ENCODE measurements at places on chromosomes 3 and 15.
A peak's percentile ranks its signal among the peaks of the same experiment; 100 is the strongest.

GRCh38 chr3:6168256-6168655 lies 692.7 kb upstream of the GRM7 start:
- no peak for DNase-seq

DNA sequence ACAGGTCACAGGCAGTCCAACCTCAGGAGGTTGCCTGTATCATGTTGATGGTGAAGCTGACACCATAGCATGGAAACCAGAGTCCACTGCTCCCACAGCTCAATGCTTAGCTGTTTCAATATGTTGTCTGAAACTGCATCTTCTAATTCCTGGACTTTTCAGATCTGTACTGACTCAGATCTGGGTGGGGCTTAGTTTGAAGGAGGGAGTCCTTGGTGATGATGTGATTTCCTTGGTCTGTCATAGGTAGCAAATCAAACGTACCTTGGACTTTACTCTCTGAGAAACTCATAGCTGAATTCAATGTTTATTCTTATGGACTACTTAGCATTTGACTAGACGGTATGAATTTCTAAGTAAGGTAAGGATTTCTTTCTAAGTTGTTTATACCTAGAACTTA lies at the start of gene HHLA2:
Gene HHLA2, plus strand, starts transcription at position 310 of the 400 bp plus-strand sequence. CDS start 55,266 bp downstream, outside the sequence.
- no peak for DNase-seq

- no peak for DNase-seq
Observed at GRCh38 chr15:28184166-28184565, 85.1 kb upstream of the OCA2 start.

DNA sequence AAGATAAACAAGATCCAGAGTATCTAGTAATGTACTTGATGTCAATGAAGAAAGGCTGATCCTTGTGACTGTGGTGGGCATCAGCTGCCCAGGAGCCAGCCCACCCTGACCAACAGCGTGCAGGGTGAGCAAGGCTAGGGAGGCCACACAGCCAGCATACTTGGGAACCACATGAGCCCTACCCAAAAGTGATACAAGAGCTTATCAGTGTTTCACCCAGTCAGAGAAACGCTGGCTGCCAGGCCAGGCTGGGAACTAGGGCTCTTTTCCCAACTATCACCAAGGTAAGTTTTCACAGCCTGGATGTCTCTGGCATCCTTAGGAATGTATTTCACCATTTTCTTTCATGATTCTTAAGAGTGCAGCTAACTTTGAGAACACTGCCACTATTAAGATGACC lies 24.9 kb downstream of the CHAC1 start:
- no peak for DNase-seq

GRCh38 chr3:173066044-173067004 lies 74.7 kb downstream of the SPATA16 start:
- DNase-seq: no peak

DNA sequence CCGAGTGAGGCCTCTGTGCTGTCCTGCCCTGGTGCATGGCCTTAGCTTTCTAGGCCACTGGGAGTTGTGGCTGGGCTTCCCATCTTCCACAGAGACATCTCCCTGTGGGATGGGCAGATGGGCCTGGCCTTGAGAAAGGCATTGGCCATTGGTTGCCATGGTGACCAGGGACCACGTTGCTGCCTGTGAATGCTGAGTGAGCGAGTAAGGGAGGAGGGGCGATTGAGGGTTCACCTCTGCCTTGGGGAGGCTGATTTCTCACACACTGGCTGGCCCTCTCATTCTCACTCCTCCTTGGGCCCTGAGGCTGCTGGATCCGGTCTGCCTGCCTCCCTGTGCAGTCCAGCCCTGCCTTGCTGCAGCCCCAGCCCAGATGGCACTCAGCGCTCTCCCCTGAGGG lies 26.4 kb upstream of the DOCK3 start:
- no peak for DNase-seq

GRCh38 chr3:133230195-133230594 lies 169.7 kb upstream of the BFSP2 start:
- peak; percentile 13 for DNase-seq

- DNase-seq: no peak
Observed at GRCh38 chr3:30620402-30621360, 14.3 kb downstream of the TGFBR2 start.

DNA sequence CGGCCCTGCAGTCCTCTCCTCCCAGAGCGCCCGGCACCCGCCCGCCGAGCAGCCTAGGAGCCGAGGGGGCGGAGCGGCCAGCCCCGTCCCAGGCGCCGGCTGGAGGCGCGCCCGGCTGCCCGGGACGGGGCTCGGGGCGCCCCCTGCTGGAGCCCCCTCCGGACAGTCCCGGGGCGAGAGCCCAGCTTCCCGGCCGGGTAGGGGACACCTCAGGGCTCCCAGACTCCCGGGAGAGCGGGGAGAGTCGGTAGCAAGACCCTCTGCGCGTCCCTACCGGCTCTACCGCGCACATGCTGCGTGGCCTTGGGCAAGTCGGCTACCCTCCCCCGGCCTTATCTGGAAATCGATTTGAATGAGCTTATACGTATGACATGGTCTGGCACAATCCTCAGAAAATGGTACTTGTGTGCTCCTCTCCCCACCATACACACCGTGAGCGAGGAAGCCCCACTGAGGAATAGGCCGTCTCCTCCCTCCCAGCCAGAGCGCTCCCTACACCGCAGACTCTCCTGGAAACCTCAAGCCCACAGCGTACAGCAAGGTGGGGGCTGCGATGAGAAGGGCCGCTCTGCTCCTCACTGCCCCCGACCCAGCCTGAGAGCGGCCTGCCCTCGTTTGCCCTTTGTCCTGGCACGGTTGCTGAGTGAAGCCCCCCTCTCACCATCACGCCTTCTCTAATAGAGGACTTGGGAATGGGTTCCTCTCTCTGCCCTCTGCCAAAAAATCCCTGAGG lies at the start of gene DAPK2:
Gene DAPK2, minus strand, starts transcription at position 65 of the 733 bp plus-strand sequence. CDS start 6,224 bp downstream, outside the sequence.
- peak; percentile 49 for DNase-seq

GRCh38 chr3:181017690-181018089 lies 28.2 kb upstream of the DNAJC19 start:
- no peak for DNase-seq

GRCh38 chr15:74817370-74817737 lies 4.7 kb downstream of the LMAN1L start:
- no peak for DNase-seq

DNA sequence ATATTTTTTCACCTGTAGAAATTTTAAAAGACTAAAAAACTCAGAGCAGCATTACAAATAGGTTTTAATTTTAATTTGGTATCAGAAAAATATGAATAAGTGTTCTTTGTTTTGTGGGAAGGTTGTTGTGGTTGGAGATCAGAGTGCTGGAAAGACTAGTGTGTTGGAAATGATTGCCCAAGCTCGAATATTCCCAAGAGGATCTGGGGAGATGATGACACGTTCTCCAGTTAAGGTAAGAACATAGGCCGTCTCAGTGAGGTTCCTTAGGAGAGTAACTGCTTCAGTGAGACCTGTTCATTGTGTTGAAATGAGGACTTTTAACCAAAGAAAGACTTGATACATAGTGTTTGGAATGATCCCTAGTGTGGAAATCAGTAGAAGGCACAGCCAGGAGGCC lies 44.8 kb downstream of the OPA1 start:
- no peak for DNase-seq

DNA sequence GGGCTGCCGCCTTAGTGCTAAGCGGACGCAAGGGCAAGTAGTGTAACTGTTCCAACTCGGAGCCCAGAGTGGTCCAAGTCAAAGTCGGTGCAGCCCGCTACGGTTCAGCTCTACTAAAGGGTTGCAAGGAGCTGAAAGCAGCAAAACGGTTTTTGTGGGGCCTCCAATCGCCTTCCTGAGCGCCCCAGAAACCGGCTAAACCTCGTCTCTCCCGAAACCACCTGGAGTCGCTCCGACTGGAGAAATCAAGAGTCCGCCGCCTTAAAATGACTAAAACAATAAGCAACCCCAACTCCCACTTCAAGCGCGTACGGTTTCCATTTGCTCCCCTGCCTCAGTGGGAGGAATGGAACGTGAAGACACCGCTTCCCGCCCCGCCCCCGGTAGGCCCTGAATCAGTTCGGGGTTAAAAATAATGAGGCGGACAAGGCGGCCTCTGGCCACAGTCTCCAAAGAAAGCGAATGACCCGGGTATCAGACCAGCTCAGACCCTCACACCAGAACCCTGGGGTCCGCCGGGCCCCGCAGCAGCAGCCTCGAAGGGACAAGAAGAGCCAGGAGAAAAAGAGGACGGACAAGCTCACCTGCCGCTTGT lies 401 bp downstream of the SEC11A start:
- DNase-seq: peak; percentile 26

DNA sequence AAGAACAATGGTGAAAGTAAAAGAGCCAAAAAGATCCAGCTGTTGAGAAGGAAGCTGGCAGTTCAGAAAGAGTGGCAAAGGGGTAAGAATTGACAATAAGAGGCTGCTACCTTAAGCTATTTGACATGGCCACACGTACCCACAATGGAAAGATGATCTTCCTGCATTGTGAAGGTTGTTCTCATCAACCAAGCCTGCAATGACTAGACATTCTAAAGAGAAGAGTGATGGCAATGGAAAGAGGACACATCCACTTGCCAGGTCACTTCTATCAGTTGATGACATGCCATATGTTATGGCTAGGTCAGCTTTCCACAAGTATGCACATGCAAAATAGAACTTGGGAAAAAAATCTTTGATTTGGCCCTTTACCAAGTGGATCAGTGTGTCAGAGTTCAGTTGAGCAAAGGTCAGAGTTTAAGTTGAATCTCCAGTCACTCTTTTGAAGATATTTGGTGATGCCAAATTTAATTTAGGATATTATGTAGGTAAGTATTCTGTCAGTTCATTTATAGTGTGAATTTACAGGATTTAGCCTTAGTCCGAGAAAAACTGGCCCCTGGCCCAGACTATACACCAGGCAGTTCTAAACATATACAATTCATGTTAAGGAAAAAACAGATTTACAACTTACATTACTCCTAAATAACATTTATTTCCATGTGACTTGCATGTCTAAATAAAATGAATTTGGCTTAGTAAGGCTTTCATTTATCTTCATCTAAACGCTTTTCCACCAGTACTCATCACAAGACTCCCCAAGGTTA lies 104.9 kb upstream of the FLNB start:
- DNase-seq: no peak

GRCh38 chr3:96619475-96619874 lies 194.9 kb upstream of the EPHA6 start:
- no peak for DNase-seq

- DNase-seq: no peak
Observed at GRCh38 chr3:197428117-197428801, 127.5 kb downstream of the BDH1 start.

GRCh38 chr15:58536414-58536813 lies 104.6 kb downstream of the LIPC start:
- DNase-seq: no peak

- DNase-seq: no peak
Observed at GRCh38 chr3:151675858-151676615, 57.7 kb upstream of the AADACL2 start.

GRCh38 chr3:182500289-182500688 lies 293.0 kb upstream of the ATP11B start:
- DNase-seq: peak; percentile 81

GRCh38 chr15:66389098-66389858 lies 2.6 kb downstream of the MAP2K1 start:
- no peak for DNase-seq

DNA sequence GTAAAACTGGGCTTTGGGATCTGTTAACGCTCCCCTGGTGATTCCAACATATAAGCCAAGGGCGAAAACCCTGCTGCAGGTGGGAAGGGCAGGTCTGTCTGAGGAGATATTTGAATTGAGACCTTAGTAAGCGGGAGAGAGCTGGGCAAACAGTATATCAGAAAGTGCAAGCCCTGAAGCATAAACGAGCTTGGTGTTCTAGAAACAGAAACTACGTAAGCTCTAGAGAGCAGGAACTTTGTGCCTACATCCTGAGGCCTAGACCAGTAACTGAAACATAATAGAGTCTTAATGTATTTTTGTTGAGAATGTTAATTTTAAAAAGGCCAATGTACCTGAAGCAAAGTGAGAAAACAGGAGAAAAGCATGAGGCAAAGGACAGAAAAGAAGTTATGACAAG lies 62.9 kb upstream of the FSIP1 start:
- DNase-seq: no peak

DNA sequence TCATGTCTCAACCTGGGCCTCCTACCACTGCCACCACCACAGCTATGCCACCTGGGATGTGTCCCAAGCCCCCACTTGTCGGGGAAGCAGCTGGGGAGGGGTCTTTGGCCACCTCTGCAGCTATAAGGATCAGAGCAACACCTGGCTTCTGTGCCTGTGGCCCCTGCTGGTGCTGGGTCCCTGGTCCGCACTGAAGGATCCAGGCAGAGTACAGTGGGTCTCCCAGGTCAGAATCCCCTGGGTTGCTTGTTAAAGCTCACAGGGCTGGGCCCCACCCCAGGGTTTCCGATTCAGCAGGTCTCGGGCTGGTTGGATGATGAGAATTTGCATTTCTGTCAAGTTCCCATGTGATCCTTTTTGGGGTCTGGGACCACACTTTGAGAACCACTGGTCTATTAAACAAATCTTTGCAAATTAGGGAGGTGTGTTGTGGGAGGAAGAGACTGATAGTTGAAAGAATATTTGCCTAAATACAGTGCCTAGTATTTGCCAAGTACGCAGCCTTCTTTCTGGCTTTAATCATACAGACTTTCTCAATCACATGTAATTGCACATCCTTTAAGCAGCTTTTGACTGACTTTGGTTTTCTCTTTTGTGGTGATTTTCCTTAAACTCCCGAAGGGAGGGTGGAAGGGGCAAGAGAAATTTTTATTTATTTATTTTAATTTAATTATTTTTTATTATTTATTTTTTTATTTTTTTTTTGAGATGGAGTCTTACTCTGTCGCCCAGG lies 127.3 kb downstream of the IGF1R start:
- DNase-seq: no peak

DNA sequence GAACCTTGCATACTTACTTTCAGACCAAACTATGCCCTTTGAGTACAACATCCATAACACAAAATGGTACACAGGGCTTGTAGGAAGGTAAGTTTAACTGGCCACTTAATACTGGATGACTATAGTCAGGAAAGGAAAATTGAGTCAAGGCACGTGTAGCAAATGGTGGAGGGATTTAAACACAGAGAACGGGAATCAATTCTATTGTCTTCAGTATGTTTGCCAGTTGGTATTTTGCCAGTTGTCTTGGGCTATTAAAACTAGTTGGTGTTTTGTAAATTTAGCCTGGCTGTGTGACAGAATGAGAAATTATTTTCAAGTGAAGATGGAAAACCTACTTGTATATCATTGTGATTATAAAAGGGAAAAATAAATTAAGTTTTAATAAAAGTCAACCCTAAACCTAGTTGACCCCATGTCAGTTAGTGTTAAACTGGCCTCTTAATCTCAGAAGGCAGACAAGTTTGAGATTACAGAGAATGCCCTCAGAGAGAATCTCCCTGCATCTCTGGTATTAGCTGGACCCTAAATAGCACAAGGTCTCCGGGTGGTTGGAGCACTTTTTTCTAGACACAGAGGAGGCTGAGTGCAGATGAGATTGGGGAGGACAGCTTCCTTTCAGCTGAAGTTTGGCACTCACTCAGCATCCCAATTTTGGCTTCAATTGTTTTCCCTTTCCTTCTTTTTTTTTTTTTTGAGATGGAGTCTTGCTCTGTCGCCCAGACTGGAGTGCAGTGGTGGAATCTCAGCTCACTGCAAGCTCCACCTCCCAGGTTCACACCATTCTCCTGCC lies 91.2 kb downstream of the MB21D2 start:
- peak; percentile 60 for DNase-seq

Measured in NCI-H774 (cell line).